ENCODE measurements at places on chromosomes 12 and 14.

- no peak for DNase-seq
Measured at GRCh38 chr12:22248121-22248520, 86.4 kb downstream of the ST8SIA1 start.

DNA sequence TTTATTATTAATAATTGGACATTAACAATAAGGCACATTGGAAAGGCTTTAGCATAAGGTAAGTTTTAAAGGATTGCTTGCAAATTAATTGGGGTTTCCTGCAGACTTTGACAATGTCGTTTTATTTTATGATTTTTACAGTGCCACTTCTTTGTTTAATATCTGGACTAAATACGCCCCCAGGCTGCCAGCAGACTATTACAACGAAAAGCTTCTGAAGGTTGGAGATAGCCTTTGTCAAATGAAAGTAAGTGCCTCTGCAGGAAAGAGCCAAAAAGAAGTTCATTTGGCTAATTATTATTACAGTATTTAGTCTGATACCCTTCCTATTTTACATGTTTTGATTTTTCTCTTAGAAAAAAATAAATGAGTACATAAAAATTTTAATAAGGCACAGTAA is 11.3 kb downstream of the CFAP54 start:
- no peak for DNase-seq

DNA sequence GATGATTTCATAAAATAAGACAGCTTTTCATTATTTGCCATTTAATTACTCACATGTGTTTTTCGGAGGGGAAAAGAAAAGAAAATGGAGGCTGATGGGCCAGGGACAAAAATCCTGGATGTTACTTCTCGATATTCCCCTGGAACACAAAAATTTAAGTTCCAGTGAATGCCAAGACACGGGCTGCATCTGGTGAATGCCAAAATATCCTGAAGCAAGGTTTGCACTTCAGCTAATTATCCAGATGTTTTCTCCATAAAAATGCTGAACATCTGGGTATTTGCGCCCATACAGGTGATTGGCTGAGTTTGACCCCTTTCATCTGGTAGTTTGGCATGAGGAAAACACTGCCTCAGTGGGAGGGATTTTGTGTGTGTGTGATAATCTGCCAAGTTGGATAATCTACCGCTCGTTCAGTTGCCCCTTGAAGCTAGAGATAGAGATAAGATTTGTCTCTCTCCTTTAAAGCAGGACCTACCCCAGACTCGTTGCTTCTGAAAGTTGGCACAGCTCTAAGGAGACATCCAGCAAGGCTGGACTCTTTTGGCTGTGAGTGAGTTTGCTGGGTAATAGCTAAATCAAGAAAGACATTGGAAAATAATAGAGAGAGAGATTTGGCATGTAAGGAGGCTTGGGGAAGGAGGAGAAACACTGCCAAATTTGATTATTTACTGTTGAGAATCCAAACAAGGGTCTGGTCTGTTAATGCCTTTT is 390.0 kb downstream of the EGLN3 start:
- DNase-seq, result no peak

DNA sequence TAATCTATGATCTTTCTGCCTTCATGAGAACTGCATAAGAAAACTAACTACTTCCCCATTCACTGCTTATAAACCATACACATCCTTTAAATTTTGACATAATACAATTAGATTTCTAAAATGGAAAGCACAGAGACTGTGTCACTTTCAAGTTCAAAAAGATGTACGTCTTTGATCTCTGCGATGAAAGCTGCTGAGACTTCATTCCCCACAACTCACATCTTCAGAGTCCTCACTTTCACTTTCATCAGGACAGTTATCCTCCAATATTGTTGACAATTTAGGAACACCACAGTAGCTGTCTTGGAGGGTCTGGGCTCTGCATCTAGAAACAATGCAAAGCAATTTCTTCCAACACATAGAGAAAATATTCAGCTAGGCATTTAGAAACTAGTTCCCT is 47.9 kb upstream of the KCNC2 start:
- DNase-seq, result no peak

- peak; percentile 67 for DNase-seq
Measured at GRCh38 chr14:76917158-76917596, 91.0 kb downstream of the LRRC74A start.

DNA sequence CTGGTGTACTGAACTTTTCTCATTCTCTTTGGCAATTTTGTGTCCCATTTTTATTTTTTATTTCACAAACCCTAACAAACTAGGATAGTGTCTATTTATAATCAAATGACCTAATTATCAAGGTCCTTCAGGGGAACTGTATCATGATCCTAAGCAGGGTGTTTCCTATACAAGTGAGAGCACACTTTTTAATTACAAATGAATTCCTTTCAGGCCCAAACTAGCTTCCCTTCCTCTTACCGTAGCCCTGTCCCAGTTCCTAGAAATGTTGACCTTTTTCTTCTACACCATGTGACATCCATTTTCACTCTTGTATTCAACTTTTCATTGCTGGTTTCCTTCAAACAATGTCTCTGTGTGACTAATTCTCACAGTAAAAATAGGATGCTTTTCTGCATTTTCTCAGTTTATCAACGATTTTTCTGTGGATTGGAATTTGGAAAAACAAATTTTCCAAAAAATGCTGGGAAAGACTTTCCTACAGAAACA is 411.4 kb downstream of the CCDC91 start:
- DNase-seq, result no peak

GRCh38 chr14:45649051-45649450 is 396.0 kb upstream of the MIS18BP1 start:
- DNase-seq, result no peak

DNA sequence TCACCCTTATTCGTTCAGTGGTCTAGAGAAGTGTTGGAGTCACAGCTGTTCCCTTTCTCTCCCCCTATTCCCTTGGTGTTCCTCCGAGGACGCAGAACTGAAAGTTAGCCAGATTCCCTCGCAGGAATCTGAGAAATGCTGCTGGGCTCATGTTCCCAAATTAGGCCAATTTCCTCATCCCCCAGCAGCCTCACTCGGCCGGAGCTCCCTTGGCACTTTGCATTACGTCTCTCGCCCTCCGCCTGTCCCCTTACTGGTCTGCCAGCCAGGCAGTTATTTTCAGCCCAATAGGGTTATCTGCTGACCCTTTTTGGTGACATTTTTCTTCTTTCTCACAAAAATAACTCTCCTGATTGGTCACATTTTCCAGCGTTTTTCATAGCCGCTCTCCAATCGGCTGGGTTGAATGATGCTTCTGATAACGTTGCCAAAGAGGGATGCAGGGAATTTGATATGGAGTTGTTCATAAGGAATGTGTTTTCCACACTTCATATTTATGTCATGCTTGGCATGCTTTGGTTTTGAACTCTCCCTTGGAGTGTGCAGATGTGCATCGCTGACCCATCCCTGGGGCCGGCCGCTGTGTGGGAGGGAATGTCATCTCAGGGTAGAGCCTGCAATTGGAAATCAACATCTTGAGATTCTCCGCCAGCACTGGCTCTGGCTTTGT is 9.9 kb downstream of the IFT43 start:
- no peak for DNase-seq

GRCh38 chr14:64952598-64953309 is 10.2 kb upstream of the GPX2 start:
- no peak for DNase-seq

DNA sequence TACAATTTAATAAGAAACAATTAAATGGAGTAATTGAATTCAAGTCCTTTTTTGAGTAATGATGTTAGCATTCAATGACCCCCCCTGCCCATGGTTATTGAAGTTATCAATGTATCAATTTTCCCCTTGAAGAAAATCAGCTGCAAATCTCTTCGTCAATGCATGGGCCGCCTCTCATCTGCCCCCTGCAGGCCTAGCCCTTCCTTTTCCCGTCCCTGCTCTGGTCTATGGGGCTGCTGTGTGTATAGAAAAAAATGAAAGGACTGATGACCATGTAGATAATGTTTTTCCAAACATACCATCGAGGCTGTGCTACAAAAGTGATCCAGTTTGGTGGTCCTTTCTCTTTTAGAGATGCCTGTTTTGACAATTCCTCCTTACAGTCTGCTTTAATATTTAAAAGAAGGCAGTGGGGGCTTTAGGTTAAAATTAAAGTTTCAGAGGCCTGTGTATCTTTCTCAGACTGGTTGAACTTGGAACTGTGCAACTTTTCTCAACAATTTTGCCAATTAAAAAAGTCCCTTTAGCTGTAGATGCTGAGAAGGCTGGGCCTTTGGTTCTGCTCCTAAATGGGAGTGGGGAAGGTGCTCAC is 98.4 kb downstream of the APAF1 start:
- DNase-seq, result no peak

GRCh38 chr12:81863406-81863805 is 104.3 kb upstream of the PPFIA2 start:
- DNase-seq, result no peak

GRCh38 chr14:32438517-32438916 is 109.4 kb downstream of the AKAP6 start:
- DNase-seq, result no peak

DNA sequence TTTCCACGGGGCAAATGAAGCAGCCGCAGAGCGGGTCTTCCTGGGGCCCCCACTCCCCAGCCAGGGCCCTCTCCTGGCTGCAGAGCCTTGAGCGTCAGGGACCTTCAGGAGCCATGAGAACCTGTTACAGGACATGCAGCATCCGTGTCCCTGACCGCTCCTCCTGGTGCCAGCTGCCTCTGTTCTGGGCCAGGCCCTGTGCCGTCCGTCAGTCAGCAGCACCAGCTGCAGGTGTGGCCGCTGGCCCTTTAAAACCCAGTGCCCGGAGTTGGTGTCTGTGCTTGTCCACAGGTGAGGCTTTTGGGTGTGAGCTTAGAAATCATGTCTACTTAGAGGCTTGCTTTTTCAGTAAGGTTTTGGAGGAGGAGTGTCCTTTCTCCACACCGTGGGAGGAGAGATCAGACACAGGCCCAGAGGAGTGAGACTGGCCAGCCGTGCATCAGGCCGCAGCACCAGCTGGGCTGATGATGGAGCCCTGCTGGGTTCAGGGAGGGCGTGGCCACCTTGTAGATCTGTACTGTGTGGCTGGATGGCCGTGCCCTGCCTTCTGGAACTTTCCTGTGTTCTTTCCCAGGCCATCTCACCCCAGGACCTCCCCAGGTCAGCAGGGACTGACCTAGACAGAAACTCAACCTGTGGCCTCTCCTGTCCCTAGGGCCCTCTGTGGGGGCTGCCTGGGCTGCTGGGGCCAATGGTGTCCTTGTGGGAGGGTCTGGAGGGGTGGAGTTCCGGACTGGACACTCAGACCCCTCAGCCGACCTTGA is 27.1 kb downstream of the AACS start:
- DNase-seq, result no peak

- no peak for DNase-seq
Measured at GRCh38 chr12:8948701-8949341, 624 bp downstream of the M6PR start.

DNA sequence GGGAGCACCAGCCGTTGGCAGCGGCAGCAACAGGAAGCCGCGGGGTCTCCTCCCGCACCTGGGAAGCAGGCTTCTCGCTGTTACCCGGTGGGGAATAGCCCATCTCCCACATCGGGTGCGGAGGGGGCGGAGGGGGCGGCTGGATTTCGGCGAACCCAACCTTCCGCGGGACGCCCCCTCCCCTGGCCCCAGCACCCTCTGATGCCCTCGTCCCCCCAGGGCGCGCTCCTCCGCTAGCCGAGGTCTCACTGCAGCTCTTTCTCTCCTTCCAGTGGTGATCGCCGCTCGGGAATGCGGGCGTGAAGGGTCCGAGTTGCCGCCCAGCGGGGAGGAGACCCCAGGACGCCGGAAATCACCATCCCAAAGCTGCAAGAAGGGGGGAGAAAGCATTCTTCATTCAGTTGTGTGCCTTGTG is 303 bp downstream of the SAMD4A start:
- DNase-seq, result no peak

DNA sequence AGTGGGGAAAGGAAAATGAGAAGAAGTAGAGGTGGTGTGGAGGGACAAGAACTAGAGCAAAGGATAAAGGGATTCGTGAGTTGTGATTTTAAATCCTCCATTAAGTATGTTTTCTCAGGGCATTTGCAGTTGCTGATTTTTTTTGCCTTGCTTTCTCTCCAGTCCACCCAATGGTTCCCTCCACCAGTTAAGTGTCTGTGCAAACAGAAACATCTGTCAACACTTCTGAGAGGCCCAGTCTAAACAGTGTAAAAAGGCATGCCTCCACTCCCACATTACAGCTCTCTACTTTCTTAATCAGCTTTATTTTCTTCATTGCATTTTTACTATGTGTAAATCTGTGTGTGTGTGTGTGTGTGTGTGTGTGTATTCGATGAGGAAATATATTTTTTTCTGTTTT is 141.2 kb downstream of the PPFIA2 start:
- no peak for DNase-seq

GRCh38 chr12:105419606-105420005 is 89.1 kb downstream of the C12orf75 start:
- DNase-seq, result no peak

- DNase-seq, result no peak
Measured at GRCh38 chr12:94206886-94207285, 58.5 kb downstream of the PLXNC1 start.
